ENCODE measurements at places on chromosomes 16 and 17.

GRCh38 chr17:45170280-45170930 lies 8.7 kb downstream of the HEXIM2 start:
- no peak for DNase-seq

DNA sequence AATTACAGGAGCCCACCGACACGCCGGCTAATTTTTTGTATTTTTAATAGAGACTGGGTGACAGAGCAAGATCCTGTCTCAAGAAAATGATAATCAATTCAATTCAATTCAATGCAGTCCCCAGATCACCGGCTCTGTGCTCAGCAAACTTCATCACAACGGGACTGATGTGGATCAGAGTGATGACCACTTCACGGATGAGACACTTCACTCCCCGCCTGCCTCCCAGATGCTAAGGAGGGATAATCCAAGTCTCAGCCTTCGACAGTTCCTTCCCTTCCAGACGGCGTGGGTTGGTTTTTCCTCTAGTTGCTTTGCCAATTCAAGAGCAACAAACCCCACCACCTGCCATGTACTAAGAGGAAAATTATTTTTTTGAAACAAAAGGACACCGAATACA lies 93.8 kb downstream of the ZDHHC7 start:
- no peak for DNase-seq

DNA sequence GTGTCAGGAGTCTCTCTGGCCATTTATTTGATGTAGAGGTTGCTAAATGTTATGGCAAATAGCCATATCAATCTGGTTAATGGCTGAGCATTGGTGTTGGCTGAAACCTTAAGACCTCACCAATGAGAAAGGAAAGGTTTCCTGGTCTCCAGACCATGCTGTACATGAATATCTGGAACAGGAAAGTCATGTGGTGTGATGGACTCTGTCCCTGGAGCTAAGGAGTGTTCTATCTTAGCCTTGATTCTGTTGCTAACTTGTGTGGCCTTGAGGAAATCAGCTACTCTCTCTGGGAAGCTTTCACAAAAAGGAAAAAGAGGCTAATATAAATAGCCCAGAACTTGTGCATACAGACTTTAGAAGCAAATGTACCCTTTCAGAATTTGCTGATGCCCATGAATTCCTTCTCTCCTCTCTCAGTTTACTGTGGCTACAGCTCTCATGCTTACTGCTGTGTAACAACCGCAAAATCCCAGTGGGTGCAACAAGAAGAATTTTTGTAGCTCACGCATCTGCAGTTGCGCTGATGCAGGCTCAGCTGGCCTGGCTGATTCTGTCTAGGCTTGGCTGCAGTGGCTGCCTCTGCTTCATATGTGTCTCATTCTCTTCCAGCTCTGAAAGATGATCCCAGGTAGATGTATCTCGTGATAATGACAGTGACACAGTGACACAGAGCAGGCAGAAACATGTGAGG lies 287.5 kb downstream of the NPIPA8 start:
- DNase-seq, result no peak

DNA sequence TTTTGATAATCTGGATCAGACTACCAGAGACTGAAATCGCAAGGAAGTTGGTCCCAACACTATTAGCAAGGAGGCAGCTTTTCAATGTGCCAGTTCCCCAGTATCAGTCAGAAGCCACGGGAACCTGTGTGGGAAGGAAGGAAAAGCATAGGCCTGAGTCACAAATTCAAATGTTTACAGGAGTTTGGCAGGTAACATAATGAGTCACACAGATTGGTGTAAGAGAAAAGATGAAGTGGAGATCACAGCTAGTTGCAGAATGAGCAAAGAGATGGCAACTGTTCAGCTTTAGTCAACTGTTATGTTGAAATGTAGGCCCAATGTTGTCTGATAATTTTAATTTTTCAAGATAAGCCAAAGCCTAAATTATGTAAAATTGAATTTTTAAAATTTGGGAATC lies 28.1 kb upstream of the ITGA2B start:
- DNase-seq, result peak; percentile 12

- DNase-seq, result no peak
Observed at GRCh38 chr17:7029659-7030058, 6.2 kb upstream of the SLC16A13 start.

- no peak for DNase-seq
Observed at GRCh38 chr17:17109256-17109655, 67.0 kb downstream of the MPRIP start.

- DNase-seq, result no peak
Observed at GRCh38 chr16:16108759-16109158, 114.5 kb downstream of the ABCC6 start.

- DNase-seq, result peak; percentile 30
Observed at GRCh38 chr17:55394357-55395021, 27.1 kb downstream of the MMD start.

- DNase-seq, result peak; percentile 64
Observed at GRCh38 chr17:39939588-39940419, 12.3 kb downstream of the LRRC3C start.

DNA sequence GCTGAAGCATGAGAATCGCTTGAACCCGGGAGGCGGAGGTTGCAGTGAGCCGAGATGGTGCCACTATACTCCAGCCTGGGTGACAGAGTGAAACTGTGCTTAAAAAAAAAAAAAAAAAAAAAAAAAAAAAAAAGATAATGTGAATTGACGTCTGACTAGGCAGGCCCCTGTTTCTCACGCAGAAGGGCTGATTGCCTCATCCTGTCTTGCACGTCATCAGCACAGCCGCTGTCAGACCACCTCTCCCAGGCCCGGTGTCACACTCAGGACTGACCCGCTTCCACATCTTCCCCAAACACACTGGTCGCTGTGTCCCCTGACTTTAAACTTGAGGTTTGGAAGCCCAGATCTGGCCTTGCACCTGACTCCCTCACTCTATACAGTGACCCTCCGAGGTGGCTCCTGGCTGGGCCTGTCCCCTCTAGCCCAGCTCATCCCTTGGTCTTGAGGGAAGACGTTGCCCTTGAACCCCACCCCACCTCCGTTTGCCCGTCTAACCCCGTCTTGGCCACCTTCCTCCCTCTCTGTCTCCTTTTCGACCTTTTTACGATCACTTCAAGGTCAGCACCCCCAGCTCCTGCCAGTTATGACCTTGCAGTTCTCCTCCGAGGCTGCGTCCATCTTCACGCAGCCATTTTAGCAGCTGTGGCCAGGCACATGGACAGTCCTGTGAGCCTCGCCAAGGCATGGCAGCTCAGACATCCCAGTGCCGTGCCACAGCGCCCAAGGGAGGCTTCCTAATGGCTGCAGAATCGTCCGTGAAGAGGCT lies 149.9 kb upstream of the PLCG2 start:
- peak; percentile 34 for DNase-seq

DNA sequence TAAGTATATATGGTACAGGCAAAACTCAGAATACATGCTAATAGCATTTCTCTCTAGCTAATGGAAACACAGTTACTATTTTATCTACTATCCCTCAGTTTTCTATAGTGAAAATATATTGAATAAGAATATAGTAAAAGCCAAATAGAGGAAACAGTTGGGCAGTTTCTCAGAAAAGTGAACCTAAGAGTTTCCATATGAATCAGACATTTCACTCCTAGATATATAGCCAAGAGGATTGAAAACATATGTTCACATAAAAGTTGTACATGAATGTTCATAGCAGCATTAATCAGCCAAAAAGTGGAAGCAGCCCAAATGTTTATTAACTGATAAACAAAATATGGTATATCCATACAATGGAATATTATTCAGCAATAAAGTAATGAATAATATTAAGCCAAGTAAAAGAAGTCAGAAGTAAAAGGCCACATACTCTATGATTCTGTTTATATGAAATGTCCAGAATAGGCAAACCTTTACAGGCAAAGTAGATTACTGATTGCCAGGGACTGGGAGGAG lies 134.6 kb downstream of the CYB561 start:
- DNase-seq, result peak; percentile 85

- no peak for DNase-seq
Observed at GRCh38 chr17:37614391-37614790, 5.2 kb upstream of the SYNRG start.

GRCh38 chr17:77315551-77316190 lies 174.9 kb downstream of the SEC14L1 start:
- no peak for DNase-seq

GRCh38 chr17:77531641-77532040 lies 390.9 kb downstream of the SEC14L1 start:
- DNase-seq, result no peak

GRCh38 chr17:44309472-44309871 lies 1.1 kb downstream of the RUNDC3A start:
- DNase-seq, result no peak

DNA sequence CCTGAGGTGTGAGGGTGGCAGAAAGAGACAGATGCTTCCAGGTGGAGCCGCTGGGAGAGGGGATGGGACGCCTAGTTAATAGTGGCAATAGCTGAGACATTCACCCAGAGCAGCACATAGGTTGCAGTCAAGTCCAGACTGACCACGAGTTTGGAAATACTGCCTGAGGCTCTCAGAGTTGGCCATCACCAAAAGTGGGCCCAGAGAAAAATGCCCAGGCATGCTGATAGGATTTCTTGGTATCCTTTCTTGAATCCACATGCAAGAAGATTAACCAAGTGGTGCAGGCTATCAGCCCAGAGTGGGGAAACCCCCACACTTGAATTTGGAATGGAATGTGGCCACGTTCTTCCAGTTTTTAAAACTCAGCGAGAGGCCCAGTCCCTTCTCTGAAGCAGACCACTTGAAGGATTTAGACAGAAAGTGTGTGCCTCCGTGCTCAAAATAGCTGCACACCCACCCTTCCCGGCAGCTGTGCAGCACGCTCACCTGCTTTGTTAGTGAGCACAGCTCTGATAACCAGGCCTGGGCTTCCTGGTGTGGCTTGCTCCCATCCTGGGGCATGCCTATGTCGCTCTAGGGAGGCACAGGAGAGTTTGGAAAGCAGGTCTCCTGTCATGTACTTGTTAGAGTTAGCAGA lies 35.7 kb downstream of the PLD6 start:
- DNase-seq, result no peak

DNA sequence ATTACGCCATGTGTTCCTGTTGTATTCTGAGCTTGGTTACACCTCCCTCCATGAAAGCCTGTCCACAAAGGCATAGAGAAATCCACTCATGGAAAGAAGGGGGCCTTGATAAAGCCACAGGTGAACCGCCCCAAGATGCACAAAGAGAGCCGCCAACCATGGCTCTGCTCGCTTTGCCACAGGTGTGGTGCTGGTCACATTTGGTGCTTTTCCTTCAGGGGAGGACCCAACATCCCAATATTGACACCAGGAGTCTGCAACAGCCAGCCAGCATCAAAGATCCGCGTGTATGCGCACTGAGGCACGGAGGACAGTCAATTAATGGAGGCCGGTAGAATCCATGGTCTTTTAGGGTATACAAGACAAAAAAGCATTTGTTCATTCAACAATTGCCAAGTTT lies 7.3 kb downstream of the ABCA3 start:
- no peak for DNase-seq

- peak; percentile 33 for DNase-seq
Observed at GRCh38 chr16:66740010-66740409, 11.4 kb downstream of the DYNC1LI2 start.

GRCh38 chr17:77679589-77679988 lies 278.9 kb upstream of the TNRC6C start:
- DNase-seq, result no peak

DNA sequence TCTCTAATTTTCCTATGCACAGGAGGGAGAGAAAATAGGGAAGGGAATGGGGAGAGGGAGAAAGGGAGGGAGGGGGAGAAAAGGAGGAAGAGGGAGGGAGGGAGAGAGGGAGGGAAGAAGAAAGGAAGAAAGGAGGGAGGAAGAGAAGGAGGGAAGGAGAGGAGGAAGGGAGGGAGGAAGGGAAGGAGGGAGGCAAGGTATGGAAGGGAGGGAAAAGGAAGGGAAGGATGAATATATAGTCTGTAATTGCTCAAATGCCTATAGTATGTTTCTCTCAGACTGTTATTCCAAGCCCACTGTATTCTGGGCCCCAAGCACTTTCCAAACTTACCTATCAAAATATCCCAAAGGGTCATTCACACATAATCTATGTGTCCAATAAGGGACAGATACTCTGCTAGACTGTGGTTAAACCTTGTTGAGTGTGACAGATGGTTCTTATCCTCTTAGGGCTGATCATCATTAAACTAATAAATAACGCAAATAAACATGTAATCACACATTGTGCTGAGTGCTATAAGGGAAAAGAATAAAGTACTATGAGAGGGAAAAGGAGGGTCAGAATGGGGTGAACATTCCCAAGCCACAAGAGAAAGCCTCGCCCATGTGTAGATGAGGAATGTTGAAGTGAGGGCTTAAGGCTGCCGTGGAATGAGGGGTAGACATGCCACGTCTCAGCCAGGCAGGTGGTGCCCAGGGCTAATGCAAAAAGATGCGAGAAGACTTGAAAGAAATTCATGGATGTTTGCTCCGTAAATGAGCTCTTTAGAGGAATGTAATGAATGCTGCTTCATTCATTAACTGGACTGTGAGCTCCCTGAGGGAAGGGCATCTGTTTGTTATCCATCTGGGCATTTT lies 30.6 kb downstream of the ASIC2 start:
- DNase-seq, result no peak

DNA sequence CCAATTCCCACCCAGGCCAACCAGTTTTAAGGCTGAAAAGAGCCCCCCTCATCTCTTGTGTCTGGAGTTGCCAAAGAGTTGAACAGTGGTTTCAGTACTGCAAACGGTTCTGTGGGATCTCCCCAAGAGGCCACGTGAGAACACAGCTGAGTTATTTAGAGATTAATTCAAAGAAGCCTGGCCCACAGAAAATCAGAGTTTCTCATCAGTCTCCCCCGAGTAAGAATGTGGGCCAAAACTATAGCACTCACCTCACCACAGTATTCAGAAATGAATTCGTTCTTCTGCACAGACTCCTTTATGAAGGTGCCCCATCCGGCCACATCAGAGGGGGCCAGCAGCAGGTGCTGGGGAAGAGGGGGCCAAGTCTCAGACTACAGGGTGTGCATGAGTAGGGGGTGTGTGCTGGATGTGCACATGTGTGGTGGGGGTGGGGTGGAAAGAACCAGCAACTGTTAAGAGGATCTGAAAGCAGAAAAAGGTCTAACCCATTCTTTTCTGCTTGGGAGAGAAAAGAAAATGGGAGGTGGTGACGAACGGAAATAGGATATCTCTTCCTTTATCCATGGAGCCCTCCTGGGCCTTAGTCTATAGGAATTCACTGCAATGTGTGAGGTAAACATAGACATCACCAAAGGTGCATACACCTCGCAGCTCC lies 22.6 kb downstream of the CNTNAP1 start:
- DNase-seq, result peak; percentile 10

DNA sequence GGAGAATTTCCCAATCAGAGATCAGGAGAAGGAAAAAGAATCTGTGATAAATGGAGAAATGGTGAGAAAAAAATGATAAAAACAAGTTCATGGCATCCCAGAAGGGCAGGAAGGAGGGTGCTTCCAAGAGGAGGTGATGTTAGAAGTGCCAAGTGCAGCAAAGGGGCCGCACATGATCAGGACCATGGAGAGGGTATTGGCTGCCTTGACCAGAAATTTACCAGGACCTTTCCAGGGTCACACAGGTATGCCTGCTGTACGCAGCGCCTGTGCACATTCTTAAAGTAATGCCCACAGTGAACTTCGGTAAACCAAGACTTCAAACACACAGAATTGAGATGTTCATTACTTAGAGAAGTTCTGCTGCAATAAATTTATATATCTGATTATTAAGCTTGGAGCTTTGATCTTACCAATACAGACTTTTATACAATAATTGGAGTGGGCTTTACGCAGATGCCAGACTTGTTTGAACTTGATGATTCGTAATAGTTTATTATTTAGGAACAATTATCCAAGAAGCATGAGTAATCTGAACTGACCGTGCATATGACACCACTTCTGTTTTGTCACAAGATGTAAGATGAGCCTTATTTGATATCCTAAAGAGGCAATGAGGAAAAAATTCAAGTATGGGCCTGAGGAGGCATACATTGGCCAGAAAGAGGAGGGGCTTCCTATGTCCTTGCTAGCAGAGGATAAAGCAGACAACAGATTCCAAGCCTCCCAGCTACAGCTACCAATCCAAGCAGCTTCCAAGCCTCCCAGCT lies 2.2 kb upstream of the KRT33A start:
- no peak for DNase-seq

Data from MV-4-11 (cell line).